ENCODE measurements at places on chromosomes 3 and 15.
A peak's percentile ranks its signal among the peaks of the same experiment; 100 is the strongest.

GRCh38 chr3:146577662-146578061 is 27.5 kb downstream of the PLSCR5 start:
- DNase-seq, result no peak

- no peak for DNase-seq
Measured at GRCh38 chr3:149678351-149678950, 20.6 kb upstream of the WWTR1 start.

DNA sequence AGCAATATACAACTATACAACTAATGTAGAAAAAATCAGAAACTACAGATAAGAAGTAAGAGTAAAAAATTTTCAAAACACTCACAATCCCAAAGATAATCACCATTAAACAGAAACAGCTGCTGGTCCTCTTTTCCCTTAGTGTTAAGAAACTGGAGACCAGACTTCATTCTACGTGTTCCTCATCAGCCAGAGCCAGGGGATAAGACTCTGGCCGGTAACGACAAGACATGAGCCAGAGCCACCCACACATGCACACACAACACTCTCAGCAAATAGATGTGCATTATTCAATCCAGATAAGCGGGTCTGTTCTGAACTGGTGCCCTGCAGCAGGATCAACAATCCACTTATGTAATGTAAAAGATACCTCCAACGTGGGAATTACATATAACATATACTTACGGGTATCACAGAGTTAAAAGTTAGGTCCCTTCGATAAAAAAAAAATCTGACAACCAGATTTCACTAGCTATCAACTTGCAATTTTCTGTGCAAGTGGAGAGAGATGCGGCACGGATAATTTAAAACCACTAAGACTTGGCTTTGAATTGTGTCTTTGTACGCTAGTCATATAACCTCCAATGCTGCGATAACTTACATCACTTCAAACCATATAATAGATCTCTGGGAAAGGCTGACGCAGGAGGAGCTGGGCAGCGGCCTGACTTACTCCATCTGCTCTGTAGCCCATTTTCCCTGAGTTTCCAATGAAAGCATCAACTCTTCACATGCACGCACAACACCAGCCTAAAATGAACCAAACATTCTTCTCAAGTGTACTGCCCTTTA is 17.8 kb downstream of the PRICKLE2 start:
- DNase-seq, result no peak

GRCh38 chr3:30297112-30297511 is 309.3 kb upstream of the TGFBR2 start:
- DNase-seq, result no peak

- no peak for DNase-seq
Measured at GRCh38 chr15:42719043-42719442, 17.9 kb downstream of the CDAN1 start.

DNA sequence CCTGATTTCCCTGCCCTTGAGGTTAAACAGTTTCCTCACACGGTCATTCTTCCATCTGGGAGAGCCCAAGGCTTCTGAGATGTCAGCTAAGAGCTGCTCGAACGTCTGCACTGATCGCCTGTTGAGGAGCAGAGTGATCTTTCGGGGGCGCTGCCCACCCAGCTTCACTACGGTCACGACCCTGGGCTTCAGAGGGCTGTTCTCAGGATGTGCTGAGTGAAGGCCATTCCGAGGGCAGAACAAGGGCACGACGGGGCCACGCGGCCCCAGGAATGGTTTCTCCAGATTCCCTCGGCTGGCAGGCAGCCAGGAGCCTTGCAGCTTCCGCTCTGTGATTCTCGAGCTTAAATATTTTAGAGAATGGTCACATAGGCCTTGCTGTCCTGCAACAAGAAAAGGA is 25.7 kb downstream of the DCLK3 start:
- DNase-seq, result no peak

- DNase-seq, result no peak
Measured at GRCh38 chr15:44215594-44215993, 20.5 kb upstream of the FRMD5 start.

DNA sequence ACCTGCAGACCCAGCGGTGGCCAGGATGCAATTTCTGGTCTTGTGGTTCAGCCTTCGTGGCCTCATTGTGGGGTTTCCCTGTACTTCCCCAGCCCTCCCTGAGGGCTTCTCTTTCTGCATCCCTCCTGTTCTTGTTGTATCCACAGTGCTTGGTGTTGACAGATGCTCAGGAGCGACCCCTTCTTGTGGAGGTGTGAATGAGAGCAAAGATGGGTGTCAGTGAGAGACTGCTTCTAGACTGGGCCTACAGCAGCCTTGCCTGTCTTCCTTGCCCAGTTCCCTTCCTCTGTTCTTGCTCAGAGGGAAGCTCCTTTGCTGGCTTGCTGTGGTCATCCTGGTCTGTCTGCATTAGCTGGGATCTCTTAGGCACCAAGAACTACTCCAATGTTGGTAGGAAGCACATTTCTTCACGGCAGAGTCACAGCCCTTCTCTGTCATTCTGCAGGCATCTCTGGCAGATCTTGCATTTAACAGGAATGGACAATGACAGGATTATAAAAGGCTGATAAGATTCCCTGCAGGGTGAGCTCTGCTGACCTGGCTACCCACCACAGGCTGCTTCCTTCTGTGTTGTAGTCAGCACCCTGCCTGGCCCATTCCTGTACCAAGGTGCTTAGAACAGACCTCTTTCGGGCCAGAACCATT is 317.8 kb upstream of the C2CD4B start:
- DNase-seq, result no peak

DNA sequence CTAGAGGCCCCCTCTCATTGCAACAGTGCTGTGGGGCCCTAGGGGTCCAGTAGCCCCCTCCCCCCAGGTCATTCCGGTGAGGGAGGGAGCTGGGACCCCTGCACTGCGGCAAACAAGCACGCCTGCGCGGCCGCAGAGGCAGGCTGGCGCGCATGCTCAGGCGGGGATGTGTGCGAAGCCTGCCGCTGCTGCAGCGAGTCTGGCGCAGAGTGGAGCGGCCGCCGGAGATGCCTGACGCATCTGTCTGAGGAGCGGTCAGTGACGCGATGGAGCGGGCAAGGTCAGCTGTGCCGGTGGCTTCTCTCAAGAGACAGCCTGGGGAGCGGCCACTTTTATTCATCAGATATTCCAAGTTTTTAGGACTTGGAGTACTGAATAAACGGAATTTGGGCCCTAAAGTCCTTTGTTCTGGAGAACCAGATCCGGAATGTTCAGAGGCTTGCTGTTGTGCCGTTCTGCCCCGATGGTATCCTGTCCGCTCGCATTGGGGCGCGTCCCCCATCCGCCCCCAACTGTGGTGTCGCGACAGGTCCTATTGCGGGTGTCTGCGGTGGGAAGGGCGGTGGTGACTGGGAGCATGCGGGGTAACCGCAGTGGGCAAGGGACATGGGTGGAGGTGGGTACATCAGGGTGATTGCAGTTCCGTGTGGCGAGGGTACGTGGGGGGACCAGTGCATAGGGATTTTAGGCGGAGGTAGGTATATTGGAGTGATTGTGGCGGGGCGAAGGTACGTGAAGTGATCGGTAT is at the start of the genes SNRPN and SNURF:
Gene SNRPN, plus strand, starts transcription at position 205 of the 748 bp plus-strand sequence. CDS start 19,467 bp downstream, outside the sequence.
Gene SNURF, plus strand, starts transcription at position 205 of the 748 bp plus-strand sequence. Its CDS starts 62 bp downstream, at position 267.
- peak; percentile 45 for DNase-seq

DNA sequence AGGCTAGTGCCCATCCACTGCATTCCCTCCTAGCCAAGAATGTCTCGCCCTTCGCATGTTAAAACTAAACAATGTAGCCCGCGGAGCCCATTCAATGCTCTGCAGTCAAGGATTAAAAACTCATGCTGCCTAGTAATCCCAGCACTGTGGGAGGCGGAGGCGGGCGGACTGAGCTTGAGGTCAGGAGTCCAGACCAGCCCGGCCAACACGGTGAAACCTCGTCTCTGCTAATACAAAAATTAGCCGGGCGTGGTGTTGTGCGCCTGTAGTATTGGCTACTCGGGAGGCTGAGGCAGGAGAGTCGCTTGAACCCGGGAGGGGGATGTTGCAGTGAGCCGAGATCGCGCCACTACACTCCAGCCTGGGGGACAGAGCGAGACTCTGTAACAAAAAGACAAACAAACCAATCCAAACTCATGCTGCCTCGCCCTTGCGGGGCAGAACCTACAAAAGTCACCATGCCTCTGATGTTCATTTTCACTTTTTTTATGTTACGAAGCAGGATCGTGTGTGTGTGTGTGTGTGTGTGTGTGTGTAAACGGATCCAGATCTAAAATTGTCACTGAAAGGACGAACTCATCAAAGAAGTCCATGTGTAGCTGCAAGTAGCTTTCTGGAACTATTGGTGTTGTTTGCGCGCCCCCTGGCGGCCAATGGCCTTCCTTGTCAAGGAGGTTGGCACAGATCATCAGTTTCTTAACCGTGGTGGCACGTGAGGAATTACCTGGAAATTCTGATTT is 54.8 kb upstream of the SPESP1 start:
- DNase-seq, result peak; percentile 80

- DNase-seq, result no peak
Measured at GRCh38 chr3:79767905-79768267, at the start of gene ROBO1. ROBO1 (minus strand) TSS chr3:79767998.

DNA sequence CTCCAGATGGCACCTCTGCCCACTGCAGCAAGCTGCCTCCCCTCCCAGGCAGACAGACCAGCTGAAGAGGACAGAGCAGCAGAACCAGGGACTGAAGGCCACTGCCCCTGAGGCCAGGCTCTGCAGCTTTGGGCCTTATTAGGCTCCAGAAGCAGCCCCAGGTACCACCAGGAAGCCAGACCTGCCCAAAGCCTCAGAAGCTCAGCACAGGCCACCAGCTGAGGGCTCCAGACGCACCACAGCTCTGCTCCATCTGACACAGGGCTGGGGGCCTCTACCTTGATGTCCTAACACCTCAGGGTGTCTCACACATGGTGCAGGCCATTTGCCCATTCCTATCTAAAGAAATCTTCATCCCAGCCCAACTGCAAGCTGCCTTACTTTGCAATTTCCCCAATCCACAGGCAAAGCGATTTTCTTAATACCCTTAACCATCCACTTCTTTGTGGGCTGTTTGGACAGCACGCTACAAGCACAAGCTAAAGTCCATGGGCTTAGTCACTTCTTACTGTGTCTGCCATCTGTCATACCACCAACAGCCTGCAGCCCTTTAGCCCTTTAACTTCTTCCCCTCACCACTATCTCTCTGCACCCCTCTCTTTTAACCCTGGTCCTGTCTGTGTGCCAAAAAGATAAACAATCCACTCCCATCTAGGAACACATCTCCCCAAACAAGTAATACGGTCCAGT is 112.1 kb downstream of the IQSEC1 start:
- no peak for DNase-seq

GRCh38 chr15:29795610-29796009 is 26.7 kb downstream of the TJP1 start:
- no peak for DNase-seq

- DNase-seq, result no peak
Measured at GRCh38 chr15:96360581-96361308, 30.2 kb downstream of the NR2F2 start.

DNA sequence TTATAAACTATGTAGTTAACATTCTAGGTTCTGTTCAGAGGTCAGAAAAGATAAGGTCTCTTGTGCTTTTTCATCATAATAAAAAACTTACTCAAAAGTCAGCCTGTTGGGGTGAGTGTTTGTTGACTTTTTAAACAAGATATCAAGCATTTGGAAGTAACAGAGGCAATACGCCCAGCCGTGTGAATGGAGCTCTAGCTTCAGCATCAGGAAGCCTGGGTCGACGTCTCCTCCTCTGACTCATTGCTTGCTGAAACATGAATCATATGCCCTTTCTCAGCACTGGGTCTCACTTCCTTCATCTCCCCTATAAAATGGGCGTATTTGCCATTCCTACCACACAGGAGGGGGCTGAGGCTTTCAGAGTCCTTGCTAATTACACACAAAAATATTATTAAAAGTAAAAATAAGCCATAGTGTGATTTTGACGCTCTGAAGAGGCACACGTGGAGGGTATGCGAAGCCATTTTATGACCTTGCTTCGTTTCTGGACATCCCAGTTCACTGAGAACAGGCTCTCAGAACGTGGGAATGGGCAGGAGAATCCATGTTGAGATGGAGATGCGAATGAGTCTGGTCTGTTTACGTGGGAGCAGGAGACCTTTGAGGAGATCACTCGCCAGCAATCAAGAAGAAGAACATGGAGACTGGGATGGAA is 220.8 kb upstream of the TPRG1 start:
- DNase-seq, result no peak

Measured in activated T-helper 1 cell treated with Interleukin-2 at 50 U/mL for 16 hours (primary cell).